HuH-7 (cell line): ENCODE measurements at places on chromosomes 13 and 19.

GRCh38 chr19:15643387-15643786 is 2.7 kb downstream of the CYP4F3 start:
- DNase-seq: no peak

- no peak for DNase-seq
Measured at GRCh38 chr13:89784161-89784809, 1563.2 kb upstream of the MIR17HG start.

GRCh38 chr13:36385489-36385888 is 39.3 kb upstream of the SPART start:
- no peak for DNase-seq

DNA sequence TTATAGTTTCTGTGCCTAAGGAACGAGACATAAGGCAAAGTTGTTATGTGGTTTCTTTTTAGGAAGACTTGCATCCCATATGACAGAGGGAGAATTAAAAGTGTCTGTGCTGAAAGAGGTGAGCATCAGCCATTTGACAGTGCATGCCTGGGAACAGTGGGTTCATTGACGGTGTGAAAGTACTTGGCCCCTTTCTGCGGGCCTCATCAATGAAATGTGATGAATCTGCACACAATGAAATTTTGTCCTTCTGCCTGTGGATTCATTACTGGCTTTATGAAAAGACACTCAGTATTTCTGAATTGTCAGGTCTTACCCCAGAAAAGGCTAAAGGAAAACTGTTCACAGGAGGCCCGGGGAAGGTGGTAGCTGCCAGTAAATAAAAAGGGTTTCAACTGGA is 295.8 kb downstream of the FOXO1 start:
- DNase-seq: no peak

DNA sequence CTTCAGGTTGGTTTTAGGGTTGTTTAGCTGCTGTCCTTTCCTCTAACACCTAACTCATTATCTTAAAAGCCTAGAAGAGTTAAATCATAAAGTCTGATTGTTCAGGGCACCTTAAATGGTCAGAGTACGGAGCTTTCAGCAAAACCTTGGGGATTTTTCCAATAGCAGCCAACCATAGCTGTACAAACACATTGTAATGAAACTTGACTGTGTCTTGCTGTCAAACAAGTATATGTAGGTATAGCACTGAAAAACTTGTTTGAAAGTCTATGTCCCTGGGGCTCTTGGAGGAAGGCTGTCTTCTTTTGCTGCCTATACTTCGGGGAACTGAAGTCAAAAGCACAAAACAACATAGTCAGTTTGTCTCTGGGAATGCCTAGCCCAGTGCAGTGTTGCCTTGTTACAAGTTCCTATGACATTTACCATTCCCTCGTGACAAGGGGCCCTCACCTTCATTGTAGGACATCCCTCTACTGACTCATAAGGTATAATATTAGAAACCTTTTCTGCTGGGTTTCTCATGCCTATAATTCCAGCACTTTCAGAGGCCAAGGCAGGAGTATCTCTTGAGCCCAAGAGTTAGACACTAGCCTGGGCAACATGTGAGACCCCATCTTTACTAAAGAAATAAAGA is 474.5 kb upstream of the NBEA start:
- no peak for DNase-seq

- no peak for DNase-seq
Measured at GRCh38 chr19:44597131-44597491, 16.3 kb upstream of the IGSF23 start.

DNA sequence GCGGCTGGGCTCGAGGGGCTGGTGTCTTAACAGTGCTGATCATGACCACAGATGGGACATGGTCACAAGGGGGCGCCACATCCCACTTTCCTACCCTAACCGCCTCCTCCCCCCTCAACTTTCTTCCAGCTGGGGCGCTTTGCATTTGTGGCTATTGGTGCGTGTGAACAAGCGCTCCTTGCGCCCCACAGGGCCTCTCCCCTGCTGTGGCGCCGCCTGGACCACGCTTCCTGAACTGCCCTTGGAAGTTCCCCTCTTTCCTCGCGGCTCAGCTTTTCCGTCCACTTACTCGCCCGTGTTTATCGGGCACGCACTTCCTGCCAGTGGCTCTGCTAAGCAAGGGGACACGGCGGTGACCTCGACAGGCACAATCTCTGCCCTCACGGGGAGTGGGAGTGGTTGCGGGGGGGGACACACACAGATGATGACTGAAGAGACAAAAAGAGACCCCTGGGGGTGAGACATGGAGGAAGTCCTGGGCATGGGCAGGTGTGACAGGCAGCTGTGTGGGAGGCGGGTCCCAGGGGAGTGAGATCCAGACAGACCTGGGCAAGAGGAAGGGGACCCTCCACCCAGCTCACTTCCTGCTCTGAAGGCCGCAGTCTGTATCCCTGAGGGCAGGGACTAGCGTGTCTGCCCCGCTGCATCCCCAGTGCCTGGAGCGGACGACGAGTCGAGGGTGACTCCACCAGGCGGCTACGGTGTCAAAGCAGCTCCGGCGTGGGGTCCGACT is 40.3 kb downstream of the ZNF787 start:
- peak; percentile 90 for DNase-seq

DNA sequence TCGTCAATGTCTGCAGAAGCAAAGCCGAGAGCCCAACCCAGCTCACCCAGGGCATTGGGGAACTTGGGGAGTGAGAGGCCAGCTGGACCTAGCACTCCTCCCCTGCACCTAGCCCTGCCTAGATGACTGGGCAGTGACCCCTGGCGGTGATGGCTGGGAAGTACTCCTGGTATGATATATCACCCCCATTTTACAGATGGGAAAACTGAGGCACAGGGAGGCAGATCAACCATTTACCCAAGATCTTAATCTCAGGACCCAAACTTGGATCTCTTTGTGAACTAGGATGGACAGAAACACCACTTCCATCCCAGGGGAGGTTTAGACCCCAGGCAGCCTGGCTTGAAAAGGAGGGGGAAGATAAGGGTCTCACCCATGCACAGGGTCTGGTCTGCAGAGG is 43.5 kb downstream of the CCL25 start:
- no peak for DNase-seq

GRCh38 chr13:67033170-67033569 is 197.0 kb downstream of the PCDH9 start:
- DNase-seq: no peak

DNA sequence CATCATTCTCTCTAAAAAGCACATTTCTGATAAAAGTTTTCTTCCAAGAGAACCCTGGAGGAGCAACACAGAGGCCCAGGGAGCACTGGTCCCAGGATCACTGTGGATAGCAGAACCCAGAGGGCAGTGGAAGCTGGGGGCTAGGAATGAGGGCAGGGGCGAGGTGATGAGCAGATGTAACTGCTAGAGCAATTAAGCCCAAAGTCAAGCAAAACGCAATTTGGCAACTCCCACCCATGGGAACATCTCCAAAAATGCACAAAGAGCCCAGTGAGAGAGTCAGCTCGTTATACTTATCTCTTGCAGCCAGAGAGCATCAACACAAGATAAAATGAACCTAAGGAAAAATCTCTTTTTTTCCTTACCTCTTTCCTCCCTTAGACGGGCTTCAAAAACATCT is 284.2 kb downstream of the TBC1D4 start:
- DNase-seq: no peak

- no peak for DNase-seq
Measured at GRCh38 chr19:17254636-17255035, 8.9 kb upstream of the NR2F6 start.

GRCh38 chr13:29567411-29567810 is 28.1 kb downstream of the SLC7A1 start:
- DNase-seq: no peak

- DNase-seq: no peak
Measured at GRCh38 chr13:50425772-50426171, 410.5 kb downstream of the KCNRG start.

GRCh38 chr13:49524740-49525501 is 29.2 kb downstream of the PHF11 start:
- DNase-seq: no peak

DNA sequence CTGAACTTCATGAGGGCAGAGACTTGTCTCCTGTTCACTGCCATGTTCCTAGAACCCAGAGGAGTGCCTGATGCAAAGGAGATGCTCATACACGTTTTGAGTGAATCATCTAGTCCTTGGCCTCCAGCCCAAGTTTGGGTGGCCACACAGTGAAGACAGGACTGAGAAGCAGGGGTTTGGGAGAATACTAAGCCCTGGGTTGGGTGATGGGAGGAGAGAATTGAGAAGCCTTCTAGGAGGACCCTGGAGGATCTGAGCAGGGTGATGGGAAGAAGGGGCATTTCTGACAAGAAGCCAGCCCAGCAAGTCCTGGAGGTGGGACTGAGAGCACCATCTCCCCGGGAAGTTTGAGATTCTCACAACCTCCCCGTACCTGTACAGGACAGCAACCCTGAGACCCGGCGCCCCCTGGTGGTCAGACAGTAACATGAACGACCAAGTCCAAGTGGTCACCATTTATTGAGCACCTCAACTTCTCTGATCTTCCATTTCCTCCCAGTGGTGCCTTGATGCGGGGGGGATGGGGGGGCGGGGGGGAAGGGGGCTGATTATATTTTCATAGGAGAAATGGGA is 11.0 kb downstream of the CTU1 start:
- peak; percentile 84 for DNase-seq

DNA sequence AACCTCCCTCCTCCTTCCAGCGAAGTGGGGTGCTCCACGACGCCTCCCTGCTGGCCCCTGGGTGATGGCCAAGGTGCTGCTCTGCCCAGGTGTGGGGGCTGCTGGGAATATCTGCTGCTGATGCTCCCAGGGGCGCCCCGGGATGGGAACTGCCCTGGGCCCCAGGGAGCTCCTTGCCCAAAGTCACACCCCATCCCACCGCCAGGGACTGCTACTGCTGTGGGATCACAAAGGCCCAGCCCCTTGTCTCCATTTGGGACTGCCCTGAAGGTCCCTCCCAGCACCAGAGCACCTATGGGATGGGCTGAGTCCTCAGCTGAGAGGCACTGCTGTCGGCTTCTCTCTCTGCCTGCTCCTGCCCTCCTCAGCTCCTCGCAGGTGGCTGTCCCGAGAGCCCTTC is 19.0 kb downstream of the CHST8 start:
- no peak for DNase-seq

DNA sequence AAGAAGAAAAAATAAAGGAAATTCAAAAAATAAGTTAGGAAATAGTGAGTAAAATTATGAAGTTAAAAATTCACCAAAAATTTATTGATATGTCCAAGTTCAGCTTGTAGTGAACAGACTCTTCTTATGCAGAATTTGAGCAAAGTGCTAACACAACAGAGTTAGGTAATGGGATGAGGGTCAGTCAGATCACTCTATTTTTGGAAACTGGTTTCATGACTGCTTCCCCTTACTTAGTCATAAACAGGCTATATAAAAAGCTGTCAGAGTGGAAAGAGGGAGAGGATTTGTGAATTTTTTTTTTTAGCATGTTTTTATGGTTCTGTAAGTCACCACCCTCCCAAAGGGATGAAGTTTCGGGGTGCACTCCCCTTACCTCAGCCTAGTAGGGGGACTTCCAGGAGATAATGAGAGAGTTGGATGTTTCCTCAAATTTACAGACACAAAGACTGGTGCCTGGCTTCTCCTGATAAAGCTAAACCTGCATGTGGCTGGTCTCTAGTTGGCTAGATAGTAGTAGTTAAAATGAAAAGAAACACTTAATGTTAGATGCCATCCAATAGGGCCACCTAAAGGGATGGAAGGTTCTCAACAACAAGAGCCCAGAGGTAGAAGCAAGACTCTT is 4.5 kb downstream of the CPB2 start:
- DNase-seq: no peak

GRCh38 chr13:44504116-44504515 is 72.0 kb downstream of the TSC22D1 start:
- no peak for DNase-seq

GRCh38 chr19:6736917-6737283 is 480 bp downstream of the GPR108 start:
- DNase-seq: no peak

DNA sequence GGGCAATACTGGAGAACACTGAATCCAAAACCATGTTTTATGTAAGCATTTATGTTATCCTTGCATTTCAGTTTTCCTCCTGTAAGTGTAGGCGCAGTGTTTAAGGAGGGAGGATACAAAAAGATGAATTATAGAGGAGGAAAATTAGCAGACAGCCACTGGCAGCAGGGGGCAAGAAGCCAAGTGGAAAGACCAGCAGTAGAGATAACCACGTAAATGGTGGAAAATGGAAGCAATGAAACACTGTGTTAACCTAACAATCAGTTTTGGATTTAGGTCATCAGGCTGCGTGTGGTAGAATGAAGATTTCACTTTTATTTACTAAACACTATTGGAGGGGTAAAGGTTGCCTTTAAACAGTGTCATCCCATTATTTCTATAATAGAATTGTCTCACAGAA is 447.3 kb downstream of the GPC6 start:
- no peak for DNase-seq

DNA sequence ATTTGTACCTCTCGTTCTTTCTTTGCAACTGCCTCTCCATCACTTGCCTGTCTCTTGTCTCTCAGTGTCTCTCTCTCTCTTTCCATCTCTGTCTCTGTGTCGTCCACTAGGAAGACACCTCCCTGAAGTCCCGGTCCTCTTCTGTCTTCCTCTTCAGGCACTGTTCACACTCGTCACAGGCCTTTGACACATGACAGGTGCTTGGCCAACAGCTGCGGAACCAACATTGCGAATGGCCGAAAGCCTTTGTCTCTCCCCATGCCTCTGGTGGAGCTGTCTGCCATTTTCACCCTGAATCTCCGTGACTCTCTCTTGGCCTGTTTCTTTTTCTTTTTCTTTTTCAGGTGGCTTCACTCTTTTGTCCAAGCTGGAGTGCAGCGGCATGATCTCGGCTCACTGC is 2.8 kb downstream of the HIPK4 start:
- no peak for DNase-seq

- DNase-seq: no peak
Measured at GRCh38 chr13:102856557-102856956, 10.7 kb downstream of the ERCC5 start.

DNA sequence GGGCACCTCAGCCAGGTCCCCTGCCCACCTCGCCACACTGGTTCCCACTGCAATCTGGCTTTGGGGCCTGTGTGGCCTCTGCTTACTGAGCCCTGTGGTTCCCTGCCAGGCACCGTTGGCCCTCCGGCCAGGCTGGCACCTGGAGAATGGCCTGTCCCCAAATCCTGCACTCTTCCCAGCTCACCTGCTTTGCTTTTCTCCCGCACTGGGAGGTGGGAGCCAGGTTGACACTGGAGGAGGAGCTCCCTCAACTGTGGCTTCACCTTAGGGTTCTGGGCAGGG is 97.0 kb downstream of the SCGB2B2 start:
- DNase-seq: no peak

GRCh38 chr19:9850235-9850959 is 15.3 kb downstream of the PIN1 start:
- DNase-seq: no peak

DNA sequence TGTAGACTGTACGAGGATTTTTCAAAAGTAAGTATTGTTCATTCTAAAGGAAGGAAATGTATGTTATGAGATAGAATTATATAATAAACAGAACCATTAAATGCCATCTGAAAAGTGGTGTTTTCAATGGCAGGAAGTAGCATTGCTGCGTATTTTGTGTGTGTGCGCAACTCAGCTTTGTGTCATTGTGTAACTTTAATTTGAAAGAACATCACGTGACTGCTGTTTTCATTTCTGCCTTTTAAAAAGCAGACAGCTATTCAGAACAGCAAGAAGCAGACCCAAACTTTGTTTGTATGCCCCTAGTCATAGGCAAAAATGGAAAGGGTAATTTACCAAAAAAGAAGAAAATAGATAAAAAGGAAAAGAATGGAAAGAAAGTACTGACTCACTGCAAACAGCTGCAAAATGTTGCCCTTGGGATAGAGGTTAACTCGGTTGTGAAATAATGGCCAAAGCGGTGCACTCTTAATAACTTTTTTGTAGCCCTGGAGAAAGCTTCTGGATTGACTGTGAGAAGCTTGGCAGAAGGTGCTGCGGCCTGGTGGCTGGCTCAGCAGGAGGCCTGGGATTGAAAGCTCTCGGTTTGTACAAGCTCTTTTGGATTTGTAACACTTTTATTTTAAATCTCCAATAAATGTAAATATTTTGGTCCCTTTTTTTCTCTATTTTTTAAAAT is 97.3 kb downstream of the GGACT start:
- no peak for DNase-seq
